Activated CD4-positive, alpha-beta T cell treated with anti-CD3 and anti-CD28 coated beads, Interleukin-10, Interleukin-2, amounts not matched to agents 100 ng/mL and 50 ng/mL, durations not matched to agents 16 hours and 8 hours (primary cell): ENCODE measurements at places on chromosomes 7 and 10.
A peak's percentile ranks its signal among the peaks of the same experiment; 100 is the strongest.

GRCh38 chr10:104054430-104054829 lies 31.2 kb downstream of the COL17A1 start:
- no peak for DNase-seq

- no peak for DNase-seq
Measured at GRCh38 chr10:124993736-124994451, 52.0 kb downstream of the ZRANB1 start.

DNA sequence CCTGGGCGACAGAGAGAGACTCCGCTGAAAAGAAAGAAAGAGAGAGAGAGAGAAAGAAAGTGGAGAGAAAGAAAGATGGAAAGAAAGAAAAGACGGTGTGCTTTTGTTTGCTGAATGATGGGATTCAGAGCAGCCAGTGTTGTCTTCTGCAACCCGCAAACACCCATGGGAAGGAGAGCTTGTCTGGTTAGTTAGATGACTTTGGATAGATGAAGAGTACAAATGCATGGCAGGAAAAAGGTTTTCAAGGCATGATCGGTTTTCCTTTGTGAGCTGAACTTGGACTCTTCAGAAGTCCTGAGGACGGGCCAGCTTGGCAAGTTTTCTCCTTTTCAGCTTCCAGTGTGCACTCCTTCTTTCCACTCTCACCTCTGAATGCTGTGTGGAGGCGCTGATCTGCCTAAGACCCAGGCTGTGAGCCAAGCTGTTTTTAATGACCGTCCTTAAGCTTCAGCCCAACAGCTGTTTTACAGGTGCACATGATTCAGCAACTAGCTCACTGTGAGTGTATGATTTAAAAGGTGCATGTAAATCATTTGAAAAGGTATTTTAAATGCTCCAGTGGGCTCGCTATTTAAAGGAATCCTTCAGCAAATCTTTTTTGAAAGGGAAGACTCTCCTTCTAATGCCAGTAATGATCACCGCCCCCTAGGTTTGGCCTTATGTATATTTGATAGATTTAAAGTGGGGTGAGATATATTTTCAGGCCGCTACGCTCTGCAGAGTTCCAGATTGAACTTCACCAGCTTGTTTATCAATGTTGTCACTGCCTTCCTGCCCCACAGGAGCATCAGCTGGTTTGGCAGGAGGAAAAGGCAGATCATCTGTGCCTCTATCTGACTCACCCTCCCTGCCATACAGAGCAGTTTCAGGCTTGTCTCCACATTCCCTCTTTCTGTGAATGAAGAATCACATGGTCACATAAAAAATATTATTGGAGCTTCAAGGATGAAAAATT lies 115.0 kb downstream of the PLXDC2 start:
- DNase-seq: no peak

DNA sequence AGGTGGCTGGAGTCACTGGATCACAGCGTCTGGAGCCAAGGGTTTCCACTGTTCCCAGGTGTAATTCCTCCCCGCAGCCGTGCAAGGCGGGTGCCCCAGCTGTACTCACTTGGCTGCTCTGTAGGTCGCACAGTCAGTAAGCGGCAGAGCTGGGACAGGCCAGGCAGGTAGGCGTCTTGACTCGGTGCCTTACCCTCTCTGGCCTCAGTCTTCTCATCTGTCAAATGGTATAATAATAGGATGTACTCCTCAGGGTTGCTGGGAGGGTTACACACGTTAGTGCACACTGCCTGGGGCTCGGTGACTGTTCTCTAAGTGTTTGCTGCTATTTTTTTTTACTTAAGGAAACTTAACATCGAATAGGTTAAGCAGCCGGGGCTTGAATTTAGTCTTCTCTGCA lies 27.0 kb downstream of the MYL10 start:
- no peak for DNase-seq

DNA sequence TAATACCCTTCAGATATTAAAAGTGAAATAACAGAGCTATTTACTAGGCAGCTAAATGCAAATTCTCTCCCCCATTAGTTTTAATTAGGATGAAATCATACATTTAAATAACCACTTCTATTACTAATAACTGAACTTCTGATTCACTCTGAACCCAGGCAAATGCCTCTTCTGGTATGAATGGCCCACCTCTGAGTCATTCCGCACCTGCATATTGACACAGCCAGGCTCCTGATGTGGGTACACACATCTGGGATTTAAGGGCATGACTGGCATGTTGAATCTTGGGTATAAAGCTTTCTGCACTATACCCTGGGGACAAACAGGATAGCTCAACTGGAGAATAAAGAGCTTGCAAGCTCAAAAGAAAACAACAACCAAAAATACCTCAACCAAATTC lies 140.9 kb downstream of the AUTS2 start:
- DNase-seq: peak; percentile 88

GRCh38 chr10:87508837-87509236 lies 4.1 kb downstream of the MINPP1 start:
- no peak for DNase-seq

- DNase-seq: no peak
Measured at GRCh38 chr7:4749798-4750197, 25.6 kb upstream of the AP5Z1 start.

DNA sequence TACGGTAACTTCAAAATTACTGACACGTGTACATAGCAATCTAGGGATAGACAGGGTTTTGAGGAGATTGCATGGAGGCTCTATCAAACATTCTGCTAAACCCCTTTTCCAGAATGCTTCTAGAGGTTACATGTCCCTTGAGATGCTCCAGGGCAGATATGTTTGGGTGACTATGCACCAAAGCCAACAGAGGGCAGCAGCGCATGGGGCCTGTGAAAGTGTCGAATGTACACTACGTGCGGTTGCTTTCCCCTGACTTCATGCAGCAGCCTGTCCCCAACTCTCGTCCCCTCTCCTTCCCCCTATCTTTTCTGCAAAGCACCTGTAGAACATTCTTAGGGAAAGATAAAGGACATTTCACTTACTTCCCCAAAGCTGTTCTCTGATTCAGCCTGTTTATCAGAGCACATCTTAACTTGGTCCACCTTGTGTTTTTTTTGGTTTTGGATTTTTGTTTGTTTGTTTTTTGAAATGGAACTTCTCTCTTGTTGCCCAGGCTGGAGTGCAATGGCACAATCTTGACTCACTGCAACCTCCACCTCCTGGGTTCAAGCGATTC lies 90.2 kb downstream of the UBE3C start:
- peak; percentile 32 for DNase-seq

DNA sequence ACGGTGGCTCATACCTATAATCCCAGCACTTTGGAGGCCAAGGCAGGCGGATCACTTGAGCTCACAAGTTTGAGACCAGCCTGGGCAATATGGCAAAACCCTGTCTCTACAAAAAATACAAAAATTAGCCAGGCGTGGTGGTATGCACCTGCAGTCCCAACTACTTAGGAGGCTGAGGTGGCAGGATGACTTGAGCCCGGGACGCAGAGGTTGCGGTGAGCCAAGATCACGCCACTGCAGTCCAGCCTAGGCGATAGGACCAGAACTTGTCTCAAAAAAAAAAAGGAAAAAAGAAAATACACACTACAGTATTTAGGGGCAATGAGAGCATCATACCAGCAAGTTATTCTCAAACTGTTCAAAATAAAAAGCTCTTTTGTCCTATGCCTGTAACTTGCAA lies 59.5 kb downstream of the ABI1 start:
- no peak for DNase-seq

- no peak for DNase-seq
Measured at GRCh38 chr10:67107670-67108069, 181.8 kb downstream of the LRRTM3 start.

DNA sequence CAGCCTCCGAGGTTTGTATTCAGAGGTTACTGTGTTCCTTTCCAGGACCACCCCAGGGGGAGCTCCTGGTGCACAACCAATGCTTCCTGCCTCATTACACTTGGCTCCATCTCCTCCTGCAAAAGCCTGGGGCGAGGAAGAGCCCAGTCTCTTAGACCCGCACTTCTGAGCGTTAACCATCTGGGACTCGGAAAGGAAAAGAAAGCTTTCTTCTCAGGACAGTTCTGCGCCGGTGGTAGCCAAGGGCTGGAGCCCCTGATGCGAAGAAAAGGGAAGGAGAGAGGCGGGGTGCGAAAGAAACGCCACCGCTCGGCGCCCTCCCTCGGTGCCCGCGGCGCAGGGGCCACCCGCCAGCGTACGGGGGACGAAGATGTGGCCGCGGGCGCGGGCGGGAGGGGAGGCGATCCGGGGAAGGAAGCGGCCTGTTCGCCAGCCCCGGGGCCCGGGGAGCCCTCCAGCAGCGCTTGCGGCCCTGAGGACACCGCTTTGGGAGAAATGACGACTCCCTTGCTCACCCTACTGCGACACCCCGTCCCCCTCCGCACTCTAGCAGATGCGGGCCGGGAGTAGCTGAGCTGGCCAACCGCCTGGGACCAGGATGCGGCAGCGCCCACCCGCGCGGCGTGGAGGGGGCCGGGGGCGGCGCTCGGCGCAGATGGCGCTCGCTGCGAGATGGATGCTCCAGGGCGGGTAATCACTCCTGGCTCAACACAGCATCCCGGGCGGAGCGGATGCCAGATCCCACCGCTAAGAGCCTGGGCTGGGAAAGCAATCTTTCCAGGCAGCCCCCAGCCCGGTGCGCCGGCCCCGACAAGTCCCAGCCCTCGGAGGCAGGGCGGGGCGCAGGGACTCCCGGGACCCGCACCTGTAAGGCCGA lies 1.3 kb downstream of the NRCAM start:
- no peak for DNase-seq

DNA sequence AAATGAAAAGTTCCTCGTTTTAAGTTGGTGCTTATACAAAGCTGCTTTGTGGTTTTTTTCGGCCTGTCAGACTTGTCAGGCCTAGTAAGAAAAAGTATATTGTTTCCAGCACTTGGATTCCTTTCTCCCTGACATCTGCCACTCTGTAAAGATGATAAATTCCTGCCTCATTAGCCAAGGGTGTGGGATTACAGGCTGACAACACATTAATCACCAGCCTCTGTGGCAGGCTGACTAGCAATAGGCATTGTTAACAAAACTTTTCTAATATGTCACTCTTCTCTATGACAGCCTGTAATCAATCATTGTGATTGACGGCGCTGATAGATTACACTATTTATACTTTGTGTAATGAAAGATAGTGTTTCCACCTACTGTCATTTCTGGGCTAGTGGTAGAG lies 682.5 kb downstream of the LRMDA start:
- DNase-seq: no peak

DNA sequence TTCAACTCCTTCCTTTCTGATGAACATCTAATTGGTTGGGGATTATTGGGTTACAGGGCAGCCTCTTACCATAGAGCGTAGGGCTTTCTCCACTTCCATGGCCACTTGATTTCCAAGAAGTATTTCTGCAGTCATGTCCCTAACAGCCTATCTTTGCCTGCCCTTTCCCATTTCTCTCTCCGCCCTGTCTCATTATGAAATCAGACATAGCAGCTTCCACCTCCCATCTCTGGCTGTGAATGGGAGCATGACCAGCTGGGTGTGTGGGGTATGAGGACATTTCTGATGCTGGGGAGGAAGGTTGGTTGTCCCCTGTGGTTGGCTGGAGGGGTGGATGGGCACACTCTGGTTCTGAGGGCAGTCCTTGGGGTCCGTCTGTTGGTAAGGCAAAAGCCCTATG lies 41.2 kb downstream of the ADCYAP1R1 start:
- DNase-seq: no peak

GRCh38 chr7:117338020-117338419 lies 15.2 kb upstream of the WNT2 start:
- no peak for DNase-seq

DNA sequence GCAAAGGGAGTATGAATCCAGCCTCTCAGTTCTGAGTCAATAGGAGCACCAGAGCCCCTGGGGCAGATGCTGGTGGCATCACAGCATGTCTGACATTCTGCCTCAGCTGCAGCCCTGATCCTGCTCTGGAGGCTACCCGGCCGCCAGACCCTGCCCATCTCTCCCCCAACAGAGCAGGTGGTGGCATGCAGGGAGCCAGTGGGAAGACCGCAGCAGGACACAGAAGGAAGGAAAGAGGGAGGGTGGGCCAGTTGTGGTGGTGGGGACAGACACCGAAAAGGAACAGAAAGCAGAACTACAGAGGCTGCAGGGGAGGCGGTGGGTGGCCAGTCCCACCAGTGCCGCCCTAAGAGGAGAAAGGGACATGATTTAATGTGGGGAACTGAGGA lies 35.3 kb downstream of the BLNK start:
- no peak for DNase-seq

DNA sequence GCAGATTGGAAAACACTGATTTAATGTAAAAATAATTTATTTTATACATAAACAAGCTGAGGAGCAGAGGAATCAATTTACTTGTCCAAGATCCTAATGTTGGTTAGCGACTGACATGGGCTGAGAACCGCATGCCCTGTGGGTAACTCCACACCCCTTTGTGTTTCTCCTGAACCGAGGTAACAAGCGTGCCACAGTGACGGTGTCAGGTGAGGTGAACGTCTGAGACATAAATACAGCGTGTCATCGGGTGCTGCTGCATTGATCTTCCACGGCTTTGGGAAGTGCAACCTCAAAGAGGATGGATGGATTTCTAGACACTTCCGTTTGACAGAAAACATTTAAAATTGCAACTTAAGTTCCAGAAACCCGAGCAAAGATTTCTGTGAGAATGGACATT lies 386.8 kb upstream of the ADARB2 start:
- DNase-seq: no peak
